ENCODE measurements at places on chromosomes 3 and 15.

- DNase-seq: no peak
These were observed 29.8 kb upstream of the CLK3 start for GRCh38 chr15:74585857-74586256.

DNA sequence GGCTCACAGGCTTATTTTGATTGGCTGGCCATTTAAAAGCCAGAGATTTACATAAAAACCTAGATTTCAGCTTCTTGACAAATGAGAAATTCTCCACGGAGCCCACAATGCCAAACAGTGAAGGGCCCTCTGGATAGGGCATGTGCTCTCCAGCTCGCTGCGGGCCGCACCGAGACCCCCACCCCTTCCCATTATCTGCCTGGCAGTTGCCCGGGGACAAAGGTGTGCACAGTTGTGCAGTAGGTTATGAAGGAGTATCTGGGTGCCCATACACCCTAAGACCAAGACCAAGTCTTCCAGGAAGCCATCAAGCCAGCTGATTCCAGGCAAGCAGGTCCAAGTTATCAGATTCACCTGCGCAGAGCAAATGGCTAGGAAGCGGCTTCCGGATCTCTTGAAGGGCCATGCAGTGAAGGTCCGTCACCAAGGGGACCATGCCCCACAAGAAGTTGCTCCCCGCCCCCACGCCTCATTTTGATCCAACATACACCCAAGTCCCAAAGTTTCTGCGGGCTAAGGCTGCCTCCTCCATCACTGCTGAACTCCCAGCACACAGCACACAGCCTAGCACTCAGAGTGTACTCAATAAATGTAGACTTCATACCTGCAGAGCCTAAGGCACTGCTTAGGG lies 1.3 kb downstream of the MRPS25 start:
- no peak for DNase-seq

- no peak for DNase-seq
These were observed 20.8 kb upstream of the RNF111 start for GRCh38 chr15:58966698-58967097.

DNA sequence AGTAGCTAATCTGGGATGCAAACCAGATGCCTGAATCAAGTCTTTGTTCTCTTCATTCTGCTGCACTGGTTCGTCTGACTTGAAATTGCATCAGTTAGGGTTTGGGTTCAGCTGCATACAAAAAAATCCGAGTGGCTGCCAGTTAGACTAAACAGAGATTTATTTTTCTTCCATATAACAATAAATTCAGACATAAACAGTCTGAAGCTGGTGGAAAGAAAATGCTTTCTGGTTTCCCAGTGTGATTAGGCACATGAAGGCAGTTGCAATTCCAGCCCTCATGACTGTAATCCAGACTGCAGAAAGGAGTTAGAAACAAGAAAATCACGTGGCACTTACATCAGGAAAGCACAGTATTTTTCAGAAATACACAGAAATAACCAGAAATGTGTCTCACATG lies 930.7 kb downstream of the MCTP2 start:
- no peak for DNase-seq

DNA sequence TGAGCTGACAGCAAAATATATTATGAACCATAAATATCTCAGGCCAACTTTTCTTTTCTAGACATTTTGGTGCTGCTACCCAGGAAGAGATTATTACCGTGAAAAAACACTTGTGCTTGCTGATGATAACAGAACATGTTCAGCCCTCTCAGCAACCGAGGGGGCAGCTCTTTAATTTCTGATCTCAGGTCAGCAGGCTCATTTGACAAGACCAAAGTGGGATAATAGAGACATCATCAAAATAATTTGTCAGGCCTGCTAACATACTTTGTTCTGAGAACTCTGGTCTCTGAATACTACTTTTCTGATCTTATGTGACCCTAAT lies 645.9 kb upstream of the KCNMB2 start:
- no peak for DNase-seq

- no peak for DNase-seq
These were observed 118.3 kb upstream of the GALNT15 start for GRCh38 chr3:16056217-16056616.

Data from NCI-H1417 (cell line).